ENCODE measurements at places on chromosomes 1 and 21.

DNA sequence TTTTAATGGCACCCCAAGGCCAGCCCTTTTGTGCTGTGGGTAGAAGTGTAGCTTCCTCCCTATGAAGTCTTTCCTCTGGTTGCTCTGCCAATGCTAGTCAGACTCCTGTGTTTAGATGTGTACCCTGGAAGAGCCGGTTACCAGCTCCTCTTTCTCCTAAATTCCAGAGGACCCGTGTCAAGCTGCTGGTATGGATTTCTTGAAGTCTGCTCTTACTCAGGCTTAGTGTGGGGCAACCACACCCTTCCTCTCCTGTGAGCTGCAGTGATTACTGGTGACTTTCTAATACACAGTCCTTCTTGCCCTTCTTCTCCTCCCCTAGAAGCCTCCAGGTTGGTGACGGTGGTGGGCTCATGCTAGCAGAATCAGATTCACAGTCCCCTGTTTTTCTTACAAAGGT lies 74.1 kb upstream of the AKT3 start:
- DNase-seq = no peak

GRCh38 chr1:3061566-3061965 lies 7.4 kb upstream of the PRDM16 start:
- DNase-seq = no peak

DNA sequence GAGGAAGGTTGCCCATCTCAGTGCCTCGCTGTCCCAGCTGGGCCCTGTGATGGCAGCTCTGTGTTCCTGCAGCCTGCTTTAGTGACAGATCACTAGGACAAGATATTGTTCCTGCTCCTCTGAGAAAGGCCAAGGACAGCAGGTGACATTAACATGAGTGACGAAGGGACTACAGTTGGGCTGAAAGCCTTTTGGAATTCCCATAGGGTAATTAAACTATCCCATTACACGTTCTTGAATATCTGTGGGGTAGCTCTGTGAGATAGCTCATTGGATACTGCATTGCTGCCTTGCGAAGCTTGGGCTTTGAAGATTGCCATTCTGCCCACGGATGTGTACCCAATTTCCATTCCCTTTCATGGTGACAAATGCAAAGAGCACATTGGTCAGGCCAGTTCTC lies 78.2 kb upstream of the COA6 start:
- no peak for DNase-seq

GRCh38 chr1:167208624-167208976 lies 12.1 kb upstream of the POU2F1 start:
- no peak for DNase-seq

DNA sequence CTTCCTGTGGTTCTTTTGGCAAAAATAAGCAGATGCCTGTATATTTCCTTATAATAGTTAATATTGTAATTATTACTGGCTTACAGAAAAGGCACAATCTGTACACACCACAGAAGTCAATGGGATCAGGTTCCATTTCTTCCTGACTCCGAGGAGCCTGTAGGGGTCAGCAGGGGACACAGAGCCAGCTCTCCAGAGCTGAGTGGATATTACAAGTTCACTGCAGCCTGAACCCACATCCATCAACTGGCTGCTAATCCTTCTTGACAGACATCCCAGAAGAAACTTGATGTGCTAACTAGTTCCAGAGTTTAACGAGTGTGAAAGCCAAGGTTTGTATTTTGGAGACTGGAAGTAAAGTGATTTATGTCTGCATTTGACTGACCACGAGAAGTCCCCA lies 203.8 kb downstream of the LMX1A start:
- DNase-seq = no peak

DNA sequence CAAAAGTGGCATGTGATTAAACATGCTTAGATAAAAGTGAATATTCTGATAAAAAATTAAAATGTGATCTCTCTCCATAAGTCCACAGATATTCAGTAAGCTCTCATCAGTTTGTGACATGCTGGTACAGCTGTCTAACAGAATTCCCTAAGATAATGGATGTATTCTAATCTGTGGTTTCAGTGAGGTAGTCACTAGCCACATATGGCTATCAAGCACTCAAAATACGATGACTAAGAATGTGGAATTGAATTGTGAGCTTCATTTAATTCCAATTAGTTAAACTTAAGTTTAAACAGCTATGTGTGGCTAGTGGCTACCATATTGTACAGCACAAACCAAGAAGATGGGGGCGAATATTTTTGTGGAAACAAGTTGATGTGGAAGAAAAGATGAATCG lies 4.1 kb upstream of the REG4 start:
- DNase-seq = no peak

GRCh38 chr21:34704119-34704518 lies 35.3 kb downstream of the CLIC6 start:
- DNase-seq = no peak

DNA sequence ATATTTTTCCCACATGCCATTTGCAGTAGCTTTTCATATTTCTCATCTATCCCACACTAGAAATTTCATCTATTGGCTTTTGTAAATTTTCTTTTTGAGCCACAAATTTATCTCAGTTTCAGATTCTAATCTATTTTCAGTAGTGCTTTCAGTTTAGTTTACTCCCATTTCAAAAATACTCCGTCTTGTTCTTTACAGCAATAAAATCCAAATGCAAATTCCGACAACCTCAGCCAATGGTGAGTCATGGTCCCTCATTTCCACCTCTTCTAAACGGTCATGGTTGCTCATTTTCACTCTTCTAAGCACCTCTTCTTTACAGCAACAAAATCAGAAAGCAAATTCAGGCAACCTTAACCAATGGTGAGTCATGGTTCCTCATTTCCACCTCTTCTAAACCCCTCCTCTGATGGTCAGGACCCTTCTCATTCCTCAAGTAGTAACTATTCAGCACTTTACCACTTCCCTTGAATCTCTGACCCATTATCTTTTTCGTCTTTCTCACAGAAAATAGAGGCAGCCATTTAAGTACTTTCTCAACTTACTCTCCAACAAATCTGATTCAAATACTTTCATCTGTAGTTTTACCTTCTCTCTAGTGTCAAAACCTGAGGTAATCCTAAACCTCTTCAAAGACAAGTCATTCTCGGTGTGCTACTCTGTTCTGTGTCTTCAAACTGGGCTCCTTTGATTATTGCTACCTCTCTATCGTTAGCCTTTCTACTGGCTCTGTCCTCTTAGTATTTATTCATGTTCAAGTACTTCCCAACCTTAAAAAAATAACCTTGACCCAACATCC lies 34.4 kb downstream of the C21orf91 start:
- peak; percentile 31 for DNase-seq

- DNase-seq = no peak
Observed at GRCh38 chr21:45079351-45079750, 5.0 kb downstream of the ADARB1 start.

All from CD4-positive, alpha-beta T cell treated with Interleukin-6 at 100 ng/mL for 8 hours (primary cell).